Gastrocnemius medialis (tissue), 4 donors: ENCODE measurements at places on chromosomes 4 and X. TPM values are rescaled to one million over a fixed set of nuclear protein-coding genes. Genes with fewer than 3 reads are reported as not detected.

The SYP gene
- total RNA-seq, result 0.53 TPM

The RRH gene
- not detected for total RNA-seq

The HS3ST1 gene
- 0.10 TPM for total RNA-seq

- DNase-seq, result no peak
Observed at GRCh38 chr4:6674500-6675149, 19.1 kb upstream of the S100P start.

DNA sequence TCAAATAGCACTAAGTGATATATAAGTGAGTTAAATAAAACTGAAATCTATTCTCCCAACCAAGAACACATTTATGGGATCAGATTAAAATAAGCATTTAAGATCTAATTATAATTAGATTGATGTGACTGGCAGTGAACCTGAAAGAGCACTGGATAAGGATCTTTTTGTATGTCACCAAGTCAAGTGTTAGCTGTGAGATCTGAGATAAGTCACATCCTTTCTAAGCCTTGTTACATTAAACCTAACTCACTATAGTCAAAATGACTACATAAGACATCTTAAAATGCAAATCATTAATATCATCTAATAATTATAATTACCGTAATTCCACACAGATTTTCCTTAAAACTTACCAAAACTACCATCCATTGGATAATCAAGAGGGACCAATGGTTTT lies 1.6 kb downstream of the CCNA2 start:
- no peak for DNase-seq

- DNase-seq, result no peak
Observed at GRCh38 chr4:169064296-169064695, 54.2 kb upstream of the CBR4 start.

DNA sequence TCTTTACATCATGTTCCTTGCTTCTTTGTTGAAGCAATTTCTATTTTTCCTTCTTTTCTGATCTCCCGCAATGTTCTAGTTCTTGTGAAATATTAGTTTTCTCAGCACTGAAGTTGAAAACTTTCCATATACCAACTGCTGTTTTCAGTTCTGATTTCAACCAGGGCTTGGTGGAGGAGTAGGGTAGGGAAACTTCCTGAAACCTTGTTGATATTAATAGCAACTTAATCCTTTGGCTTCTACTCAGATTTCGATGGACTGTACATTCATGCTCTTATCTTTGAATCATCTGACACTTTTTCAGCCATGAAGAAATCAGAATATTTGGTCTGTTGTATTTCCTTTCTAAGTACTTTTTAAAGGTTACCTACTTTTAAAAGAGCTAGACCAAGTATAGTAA lies 315.8 kb downstream of the RPA4 start:
- DNase-seq, result no peak

DNA sequence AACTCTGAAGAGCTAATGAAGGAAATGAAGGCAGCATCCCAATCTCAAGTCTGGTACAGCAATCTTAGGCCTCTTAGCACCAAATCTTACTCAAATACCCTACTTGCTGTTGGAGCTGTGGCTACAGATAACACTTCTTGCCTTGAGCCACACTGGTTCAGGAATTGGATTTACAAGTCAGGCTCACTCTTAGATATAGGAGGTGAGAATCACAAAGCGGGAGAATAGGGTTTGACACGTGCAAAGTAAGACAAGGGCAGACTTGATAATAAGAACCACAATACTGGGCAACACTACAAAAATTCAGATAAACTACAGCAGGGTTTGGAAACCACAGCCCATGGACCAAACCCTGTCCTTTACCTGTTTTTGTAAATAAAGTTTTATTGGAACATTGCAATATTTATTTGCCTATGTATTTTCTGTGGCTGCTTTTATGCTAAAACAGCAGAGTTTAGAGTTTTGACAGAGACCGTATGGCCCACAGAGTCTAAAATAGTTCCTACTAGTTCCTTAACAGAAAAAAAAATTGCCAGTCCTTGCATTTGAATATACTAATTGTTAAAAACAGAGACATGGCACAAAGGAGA lies 9.3 kb upstream of the CUL4B start:
- no peak for DNase-seq

DNA sequence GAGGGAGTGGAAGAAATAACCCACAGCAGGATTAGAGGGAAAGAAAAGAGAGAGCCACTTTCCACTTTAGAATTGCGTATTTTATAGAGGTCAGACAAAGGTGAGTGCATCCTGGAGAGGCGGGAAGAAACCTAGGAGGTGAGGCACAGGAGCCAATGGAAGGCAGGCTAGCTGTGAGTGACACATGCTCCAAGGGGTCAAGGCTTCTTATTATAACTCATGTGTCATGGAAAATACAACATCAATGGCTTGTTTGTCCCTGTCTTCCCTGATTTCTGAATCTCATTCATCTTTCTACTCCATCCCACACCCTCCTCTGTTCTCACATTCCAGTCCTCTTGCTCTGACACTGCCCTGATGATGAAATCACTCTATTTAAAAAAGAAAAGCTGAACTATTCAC lies 14.4 kb downstream of the ANXA3 start:
- DNase-seq, result no peak

DNA sequence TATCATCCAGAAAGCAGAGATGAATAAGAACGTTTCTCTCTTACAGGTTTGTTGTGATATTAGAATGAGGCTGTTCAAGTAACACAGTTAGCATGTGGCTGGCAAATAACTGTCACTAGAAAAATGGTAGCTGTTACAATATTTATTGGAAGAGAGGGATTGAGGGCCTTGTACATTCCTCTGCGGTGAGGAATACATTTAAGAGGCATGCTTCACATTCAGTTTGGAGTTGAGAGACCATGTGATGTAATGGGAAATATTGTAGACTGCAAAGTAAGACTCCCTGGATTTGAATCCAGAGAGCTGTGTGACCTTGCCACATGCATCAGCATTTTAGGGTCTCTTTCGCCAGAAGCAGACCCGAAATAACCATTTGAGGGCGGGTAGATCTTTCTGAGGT lies 104.8 kb upstream of the KIT start:
- no peak for DNase-seq

- DNase-seq, result no peak
Observed at GRCh38 chrX:150094996-150095395, 156.7 kb upstream of the EOLA2 start.
